ENCODE measurements at places on chromosomes 6 and 20. TPM values are rescaled to one million over a fixed set of nuclear protein-coding genes. Genes with fewer than 3 reads are reported as not detected.

- peak; percentile 63 for DNase-seq
Measured at GRCh38 chr6:136466777-136467176, 83.4 kb downstream of the MAP7 start.

Gene AKAP12
- total RNA-seq: 430 TPM

Gene NRSN1
- total RNA-seq: not detected

- DNase-seq: no peak
Measured at GRCh38 chr6:88650979-88651378, 312.4 kb downstream of the RNGTT start.

GRCh38 chr20:53872081-53872541 is 198.3 kb downstream of the BCAS1 start:
- DNase-seq: no peak

DNA sequence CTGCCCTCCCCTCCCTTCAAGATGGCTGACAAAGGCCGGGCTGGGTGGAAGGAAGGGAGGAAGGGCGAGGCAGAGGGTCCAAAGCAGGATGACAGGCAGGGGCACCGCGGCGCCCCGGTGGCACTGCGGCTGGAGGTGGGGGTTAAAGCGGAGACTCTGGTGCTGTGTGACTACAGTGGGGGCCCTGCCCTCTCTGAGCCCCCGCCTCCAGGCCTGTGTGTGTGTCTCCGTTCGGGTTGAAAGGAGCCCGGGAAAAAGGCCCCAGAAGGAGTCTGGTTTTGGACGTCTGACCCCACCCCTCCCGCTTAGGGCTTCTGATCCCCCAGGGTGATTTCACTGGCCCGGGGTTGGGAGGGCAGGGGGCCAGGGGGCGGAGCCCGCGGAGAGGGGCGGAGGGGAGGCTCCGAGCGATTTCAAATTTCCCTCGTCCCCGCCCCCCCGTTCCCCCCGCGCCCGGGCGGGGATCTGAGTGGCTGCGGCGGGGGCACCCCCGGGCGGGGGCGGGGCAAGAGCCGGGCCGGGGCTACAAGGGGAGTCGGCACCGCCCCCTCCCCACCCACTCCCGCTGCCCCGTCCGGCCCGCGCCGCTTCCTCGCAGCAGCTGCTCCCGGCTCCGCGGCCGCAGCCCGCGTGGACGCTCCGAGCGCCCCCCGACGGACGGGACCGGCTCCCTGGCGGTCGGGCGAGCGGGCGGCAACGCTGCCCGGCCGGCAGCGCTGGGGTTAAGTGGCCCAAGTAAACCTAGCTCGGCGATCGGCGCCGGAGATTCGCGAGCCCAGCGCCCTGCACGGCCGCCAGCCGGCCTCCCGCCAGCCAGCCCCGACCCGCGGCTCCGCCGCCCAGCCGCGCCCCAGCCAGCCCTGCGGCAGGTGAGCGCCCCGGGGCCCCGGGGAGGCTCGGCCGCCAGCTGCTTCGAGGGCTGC is at the start of gene DNMT3B:
Gene DNMT3B (plus strand): TSS at position 555 of the 923 bp plus-strand sequence. CDS start 17,939 bp downstream, outside the sequence.
- DNase-seq: no peak

DNA sequence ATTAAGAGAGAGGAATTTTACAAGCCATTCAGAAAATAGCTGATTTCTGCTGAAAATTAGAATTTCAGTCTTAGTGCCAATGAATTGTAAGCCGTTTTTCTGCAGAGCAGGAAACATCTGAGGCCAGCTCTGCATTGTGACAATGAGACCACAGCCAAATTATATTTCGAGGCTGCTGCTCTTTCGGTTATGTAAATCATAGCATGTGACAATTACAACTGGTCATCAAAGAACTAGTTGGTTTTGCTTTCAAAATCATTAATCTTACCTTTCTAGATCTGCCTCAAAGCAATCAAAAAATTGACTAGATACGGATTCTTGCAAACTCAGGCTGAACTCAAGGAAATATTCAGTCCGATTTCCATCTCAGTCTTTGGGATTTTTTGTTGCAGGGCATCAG is 33.4 kb upstream of the INSM1 start:
- DNase-seq: no peak

DNA sequence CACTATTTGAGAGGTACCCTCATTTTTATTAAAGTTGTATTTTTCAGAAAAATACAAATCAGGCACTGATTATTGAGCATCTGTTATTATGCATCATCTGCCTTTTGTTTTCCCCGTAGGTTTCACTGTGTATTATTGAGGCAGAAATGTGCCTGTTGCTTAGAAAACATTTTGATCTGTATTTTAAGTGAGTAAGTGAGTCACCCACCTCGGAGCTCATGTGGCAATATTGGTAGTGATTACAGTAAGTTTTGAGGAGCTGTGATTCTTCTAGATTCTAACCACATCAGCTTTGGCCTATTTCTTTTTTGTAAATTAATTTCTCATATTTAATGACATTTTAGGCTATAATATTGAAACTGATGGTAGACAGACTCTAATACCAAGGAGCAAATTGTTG is 59.6 kb upstream of the LAMP5 start:
- DNase-seq: no peak

GRCh38 chr6:32741031-32741960 is at the start of gene HLA-DQA2:
Gene HLA-DQA2 (plus strand): TSS chr6:32741391. CDS start chr6:32741444, 53 bp downstream.
- no peak for DNase-seq

DNA sequence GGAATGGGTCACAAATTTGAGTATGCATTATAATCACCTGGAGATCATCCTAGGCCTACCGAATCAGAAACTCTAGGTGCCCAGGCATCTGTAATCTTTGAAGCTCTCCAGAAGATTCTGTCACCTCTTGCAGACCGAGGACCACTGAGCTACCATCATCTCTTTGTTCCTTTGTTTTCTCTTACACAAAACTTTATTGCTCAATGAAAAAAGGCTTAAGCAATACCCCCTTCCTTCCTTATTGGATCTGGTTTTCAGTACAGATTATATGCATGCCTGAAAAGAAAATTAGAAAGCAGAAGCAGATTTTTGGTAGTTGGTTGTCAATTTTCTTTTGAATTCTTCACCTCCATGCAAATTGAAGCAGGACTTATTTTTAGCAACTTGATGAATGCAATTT is 31.3 kb downstream of the STX11 start:
- DNase-seq: no peak

DNA sequence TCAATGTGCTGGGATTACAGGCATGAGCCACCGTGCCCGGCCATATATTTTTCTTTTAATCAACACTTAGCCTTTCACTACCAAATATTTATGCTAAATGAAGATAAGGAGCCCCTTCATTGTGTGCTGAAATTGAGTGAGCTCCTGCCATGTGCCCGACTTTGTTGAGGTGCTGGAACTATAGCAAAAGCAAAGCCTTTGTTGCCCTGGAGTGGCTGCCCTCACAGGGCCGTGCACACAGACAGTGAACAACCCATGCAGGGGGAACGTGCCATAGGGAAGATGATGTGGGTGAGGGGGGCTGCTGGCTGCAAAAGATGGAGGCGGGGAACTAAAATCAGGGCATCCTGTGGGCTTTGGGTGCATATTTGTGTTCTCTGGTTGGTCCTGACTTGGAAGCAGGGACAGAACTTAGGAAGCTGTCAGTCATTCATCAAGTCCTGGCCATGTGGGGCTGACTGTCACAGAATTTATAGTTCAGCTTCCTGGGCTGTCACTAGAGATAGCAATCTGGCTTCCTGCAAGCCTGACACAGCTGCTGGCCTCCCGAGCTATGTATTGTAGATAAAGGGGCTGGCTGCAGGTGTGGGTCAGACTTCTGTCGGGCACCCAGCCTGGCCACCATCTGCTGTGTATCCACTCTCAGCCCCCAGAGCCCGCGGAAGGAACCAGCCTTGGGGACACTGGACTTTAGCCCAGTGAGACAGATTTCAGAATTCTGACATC is 56.8 kb upstream of the MPC1 start:
- no peak for DNase-seq

Gene PRICKLE4
- not detected for total RNA-seq

DNA sequence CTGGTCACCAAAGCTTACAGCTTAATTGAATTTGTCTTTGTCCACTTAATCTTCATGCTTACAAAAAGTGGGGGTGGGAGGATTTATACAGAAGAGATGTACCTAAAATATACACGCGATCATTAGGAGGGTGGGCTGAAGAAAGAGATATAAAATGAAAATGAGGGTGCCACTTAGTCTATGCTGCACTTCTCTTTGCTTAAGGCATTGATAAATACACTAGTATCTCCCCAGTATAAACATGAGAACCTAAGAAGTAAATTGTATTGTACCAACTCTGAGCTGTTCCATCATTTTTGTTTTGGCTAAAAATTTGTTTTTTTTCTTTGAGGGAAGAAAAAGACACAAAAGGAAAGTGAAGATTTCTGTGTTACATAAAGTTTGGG is 170.8 kb upstream of the ZNF217 start:
- no peak for DNase-seq

DNA sequence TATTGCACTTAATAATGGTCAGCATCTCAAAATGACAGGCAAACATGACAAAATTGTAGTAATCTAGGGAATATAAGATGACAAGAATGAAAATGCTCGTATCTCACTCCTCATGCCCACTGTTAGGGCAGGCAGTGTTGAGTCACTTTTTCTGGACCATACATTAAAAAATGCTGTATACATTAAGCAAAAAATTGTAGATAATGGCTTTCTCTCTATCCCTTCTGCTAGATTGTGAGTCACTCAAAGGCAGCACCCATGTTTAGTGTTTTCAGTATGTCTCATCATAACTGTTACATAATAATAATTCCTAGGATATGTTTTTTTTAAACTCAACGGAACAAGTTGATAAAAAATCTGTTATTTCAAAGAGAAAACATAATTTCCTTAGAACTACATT is 199.3 kb downstream of the TENT5A start:
- DNase-seq: no peak

DNA sequence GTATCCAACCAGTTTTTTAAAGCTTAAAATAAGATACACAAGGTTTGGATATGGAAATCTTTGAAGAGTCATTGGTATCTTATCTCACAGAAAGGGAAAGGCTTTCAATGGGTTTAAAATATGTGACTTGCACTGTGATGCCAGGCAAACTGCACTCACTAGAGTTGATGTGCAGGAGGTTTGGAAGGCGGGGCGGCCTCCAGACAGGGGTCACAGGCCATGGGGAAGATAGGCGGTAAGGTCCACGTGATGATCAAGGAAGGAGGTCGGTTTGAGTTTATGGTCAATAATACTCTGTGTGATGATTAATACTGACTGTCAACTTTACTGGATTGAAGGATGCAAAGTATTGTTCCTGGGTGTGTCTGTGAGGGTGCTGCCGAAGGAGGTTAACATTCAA is 9.5 kb upstream of the RAMACL start:
- DNase-seq: no peak

GRCh38 chr20:5848711-5849505 is 98.7 kb downstream of the SHLD1 start:
- DNase-seq: no peak

Gene GLP1R
- not detected for total RNA-seq

DNA sequence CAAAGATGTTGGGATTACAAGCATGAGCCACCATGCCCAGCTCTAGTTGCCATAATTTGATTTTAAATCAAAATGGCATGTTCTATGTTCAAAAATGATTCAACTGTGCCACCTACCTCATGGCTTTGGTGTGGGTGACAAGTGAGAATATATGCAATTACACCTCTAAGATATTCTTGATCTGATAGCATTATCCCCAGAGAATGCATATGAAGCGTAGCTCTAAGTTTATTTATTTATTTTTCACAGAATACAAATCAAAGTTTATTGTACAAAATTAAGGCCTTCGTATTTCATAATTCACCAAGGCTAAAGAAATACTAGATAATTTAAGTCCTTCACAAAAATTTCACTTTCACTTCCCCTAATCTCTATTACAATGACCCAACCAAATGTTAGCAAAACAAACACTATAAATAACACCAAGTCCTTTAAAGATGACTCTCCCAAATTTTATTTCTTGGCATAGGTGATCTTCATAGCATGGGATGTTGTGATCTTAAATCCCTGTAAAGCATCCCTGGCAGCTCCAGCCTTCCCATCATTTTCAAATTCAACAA is 205.9 kb upstream of the TAB2 start:
- no peak for DNase-seq

GRCh38 chr6:114195027-114195365 is 147.8 kb downstream of the HS3ST5 start:
- no peak for DNase-seq

DNA sequence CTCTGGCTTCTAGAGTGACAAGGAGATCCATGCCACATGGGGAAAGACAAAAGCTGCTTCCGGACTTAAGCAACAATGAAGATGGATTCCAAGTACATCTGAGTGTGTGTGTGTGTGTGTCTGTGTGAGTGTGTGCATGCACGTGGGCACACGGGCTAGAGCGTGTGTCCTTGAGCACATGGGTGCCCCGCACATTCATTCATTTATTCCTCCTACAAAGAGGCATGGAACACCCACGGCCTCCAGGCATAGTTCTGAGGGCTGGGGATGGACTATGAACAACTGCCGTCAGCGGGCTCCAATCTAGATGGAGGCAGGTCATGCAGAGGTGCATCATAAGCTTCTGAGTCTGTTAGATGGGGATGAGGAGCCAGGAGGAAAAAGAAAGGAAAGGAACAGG is 49.1 kb downstream of the GRM4 start:
- no peak for DNase-seq

DNA sequence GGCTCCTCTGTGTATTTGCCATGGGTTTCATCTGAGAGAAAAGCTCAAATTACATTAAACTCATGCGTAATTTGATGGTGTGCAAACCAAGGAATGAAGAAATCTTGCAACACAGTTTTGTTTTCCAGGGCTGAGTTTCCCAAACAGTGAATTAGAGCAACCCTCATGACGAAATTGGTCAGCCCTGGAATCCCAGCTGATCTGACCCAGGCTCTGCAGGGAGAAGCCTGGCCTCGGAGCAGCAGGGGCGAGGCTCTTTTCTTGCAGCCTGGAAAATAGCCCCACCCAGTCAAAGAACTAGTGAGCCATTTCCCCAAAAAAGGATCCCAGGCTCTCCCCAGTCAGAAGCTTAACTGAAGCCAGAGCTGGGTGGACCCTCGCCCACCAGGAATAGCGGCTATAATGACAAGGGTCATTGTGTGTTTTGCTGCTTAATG is 107.3 kb upstream of the SNX9 start:
- DNase-seq: no peak

- no peak for DNase-seq
Measured at GRCh38 chr6:1170794-1171193, 141.1 kb upstream of the FOXQ1 start.

DNA sequence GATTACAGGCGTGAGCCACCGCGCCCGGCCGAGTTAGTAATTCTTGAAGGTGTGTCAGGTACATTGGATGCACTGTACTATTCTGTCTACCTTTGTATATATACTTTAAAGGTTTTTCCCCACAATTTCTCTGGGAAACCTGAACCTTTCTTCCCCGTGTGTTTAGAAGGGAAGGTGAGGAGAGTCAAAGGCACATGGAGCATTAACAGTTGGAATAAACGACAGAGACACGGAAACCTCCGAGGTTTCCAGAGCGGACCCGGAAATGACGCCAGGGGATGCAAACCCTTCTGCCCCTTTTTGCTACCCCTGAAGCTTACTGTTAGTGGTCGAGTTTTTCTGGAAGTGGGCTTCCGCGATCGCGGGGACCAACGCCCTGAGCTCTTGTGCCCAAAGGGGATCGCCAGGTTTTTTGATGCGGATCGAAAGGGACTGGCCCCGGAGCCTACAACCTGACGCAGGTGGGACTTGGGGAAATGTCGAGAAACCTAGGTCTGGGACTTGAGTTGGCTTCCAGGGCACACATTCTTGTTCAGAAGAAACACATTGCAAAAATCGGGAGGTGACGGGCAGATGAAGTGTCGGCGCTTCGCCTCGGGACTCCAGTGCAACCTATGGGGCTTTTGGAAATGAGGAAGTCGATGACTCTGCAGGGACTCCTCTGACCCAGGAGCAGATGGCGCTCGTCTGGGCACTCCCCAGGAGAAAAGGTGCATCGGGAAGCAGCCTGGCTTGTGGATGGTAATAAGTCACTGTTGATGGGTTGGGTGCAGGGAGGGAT is 218.2 kb downstream of the OR2B2 start:
- no peak for DNase-seq

Gene LTB
- total RNA-seq: 50.8 TPM

Gene SLCO4A1
- total RNA-seq: 48.3 TPM

Measured in epithelial cell of proximal tubule (primary cell).